ENCODE measurements at places on chromosomes 5 and 9.

DNA sequence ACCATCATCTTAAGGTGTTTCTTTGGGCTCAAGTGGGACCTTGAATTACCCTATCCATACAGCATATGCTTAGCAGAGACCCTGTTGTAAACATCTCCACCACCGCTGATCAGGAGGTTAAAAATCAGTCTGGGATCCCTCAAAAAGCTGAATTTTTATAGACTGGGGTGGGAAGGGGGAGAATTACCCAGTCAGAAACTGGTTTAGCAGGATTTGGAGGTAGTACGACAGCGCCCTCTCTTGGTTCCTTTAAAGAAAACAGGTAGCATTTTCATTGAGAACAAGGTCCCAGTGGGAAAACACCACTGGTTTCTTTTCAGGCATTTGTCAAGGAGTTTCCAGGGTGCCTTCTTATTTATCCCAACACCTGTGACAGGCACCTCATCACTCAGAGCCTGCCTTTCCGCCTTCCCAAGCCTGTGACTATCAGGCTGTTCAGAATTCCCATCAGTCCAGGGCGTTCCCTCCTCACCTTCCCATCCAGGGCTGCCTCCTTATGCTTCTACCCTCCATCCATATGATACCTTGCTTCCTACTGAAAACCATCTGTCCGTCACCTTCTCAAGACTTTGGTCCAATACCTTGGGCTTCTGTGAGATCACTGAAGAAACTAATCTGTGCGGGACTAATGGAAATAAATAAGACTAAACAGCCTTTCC lies 203.8 kb upstream of the RAI14 start:
- DNase-seq = no peak

- DNase-seq = no peak
These were observed 180.4 kb downstream of the SEMA5A start for GRCh38 chr5:9365512-9365911.

DNA sequence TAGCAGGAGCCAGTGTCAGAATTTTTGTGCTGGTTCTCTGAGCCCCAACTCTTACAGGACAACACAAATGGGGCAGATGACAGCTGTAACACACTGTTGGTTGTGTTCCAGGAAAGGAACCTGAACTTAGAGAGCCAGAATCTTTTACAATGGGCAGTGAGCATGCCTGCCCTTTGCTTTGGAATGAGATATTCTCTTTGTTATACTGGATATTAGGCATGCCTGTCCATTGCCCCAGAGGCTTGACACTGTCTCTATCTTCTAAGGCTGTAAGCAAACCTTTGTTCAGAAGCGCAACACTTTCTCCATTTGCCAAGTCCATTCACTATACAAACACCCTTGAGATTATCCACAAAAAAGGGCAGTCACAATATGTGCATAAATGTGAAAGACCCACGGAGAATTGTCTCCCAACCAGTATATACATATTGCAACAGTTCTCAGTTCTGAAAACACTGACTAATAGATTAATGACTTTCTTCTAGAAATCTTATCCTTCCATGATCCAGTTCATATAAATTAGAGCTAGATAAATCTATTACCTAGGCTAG lies 26.3 kb upstream of the CEP120 start:
- DNase-seq = no peak

GRCh38 chr9:89603767-89604665 lies 796 bp upstream of the GADD45G start:
- DNase-seq = peak; percentile 82

GRCh38 chr5:75265731-75266130 lies 29.1 kb upstream of the ANKRD31 start:
- no peak for DNase-seq

- no peak for DNase-seq
These were observed 22.4 kb downstream of the MACIR start for GRCh38 chr5:103280967-103281366.

- DNase-seq = peak; percentile 79
These were observed 133.2 kb downstream of the MTX3 start for GRCh38 chr5:79857714-79858409.

- DNase-seq = no peak
These were observed 41.4 kb downstream of the AGTPBP1 start for GRCh38 chr9:85700330-85700729.

DNA sequence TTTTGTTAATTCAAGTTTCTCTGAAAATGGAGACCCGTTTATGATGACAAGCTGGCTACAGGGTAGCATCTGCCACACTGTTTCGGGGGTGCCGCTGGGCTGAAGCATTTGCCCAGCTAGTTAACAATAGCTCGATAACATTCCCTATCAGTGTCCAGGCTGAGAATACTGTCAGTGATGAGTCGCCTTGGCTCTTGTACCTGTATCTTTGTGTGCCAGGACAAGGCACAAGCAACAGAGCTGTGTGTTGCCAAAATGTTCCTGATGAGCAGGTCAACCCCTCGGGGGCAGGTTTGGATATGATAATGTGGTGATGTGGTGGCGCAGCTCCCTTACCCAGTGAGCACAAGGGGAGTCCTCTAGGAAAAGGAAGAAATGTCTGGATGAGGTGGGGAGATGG lies 7.0 kb downstream of the TGFBI start:
- DNase-seq = no peak

DNA sequence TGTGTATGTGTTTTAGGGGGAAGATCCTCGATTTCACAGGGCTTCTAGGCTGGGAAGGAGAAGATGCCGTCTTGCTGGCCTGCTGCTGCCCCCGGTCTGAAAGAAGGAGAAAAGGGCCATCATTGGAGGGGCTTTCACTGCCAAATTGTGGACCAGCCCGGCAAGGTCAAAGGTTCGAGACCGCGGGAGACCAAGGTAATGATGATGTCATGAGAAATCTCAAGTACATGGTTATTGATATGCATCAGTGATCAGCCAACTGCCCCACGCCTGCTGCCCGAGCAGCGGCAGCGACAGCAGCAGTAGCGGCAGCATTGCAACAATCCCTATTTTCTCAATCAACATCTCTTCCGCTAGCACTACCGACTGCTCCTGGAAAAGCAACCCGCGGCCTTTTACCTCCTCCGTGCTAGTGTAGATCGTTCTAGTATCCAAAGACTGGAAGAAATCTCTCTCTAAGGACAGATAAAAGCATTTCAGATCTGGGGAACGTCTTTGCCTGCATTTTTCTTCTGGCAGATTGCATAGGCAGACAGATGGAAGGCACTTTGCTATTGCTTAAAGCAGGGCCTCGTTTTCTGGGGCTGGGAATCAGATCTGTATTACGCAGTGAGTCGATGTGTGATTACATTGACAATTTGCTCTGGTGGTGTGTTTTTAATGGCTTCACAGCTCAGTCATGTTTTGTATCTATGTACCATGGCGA lies 215.3 kb downstream of the MEF2C start:
- DNase-seq = no peak

- no peak for DNase-seq
These were observed 721.2 kb downstream of the CDH18 start for GRCh38 chr5:19266791-19267190.

DNA sequence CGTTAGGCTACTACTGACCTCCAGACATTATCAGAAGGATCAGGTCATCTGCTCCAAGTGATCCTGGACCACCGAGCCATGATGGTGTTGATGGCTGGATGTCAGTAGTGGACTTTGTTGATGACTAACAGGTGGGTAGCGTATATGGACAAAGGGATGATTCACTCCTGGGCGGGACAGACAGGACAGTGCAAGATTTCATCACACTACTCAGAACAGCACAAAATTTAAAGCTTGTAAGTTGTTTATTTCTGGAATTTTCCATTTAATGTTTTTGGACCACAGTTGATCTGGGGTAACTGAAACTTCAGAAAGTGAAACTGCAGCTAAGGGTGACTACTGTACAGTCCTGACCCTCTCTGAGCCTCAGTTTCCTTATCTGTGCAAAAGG lies 12.7 kb downstream of the PDGFRB start:
- DNase-seq = no peak

- peak; percentile 88 for DNase-seq
These were observed 452.0 kb upstream of the ZNF608 start for GRCh38 chr5:125198270-125198974.

GRCh38 chr5:17277907-17278306 lies 60.5 kb downstream of the BASP1 start:
- no peak for DNase-seq

DNA sequence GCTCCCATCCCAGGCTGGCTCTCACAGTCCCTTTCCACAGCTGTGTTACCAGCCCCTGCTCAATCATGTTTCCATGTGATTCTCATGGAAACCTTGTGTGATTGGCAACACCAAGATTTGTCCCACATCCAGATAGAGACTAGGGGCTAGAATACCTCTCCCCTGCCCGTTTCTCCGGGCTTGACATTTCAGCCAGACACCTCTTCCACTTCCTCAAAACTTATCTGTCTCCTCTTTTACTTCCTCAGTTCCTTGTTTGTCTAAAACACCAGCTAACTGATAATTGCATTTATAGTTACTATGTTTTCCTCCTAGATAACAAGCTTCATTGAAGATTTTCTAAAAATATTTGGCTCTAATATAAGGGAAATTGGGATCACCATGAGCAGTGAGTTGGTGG lies 16.6 kb upstream of the KCNMB1 start:
- DNase-seq = no peak

GRCh38 chr9:89177012-89177943 lies 1.3 kb downstream of the SHC3 start:
- DNase-seq = no peak

DNA sequence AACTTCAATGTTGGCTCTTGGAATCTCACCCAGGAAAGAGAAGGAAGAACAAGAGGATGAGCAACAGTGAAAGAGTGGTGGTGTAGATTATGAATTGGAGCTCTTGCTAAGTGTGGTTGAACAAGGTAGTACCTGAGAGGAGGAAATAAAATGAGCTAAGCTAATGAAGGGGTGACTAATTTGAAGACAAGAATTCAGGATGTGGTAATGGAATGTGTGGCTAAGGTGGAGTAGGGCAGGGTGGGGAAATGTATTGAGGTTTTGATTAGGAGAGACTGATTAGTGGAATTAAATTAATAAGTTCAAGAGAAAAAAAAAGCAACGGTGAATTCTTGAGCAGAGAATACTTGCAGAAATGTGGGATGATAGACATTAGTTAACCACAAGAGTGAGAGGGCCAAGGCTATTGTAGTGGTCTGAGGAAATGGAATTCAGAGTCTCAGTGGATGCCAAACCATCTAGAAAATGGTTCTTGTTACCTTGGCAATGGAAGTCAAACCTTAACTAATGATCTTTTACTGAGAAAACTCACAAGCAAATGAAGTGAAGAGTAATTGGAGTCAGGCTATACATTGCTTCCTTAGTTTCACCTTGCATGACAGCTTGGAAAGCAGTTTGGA lies 648.3 kb upstream of the ZNF608 start:
- no peak for DNase-seq

DNA sequence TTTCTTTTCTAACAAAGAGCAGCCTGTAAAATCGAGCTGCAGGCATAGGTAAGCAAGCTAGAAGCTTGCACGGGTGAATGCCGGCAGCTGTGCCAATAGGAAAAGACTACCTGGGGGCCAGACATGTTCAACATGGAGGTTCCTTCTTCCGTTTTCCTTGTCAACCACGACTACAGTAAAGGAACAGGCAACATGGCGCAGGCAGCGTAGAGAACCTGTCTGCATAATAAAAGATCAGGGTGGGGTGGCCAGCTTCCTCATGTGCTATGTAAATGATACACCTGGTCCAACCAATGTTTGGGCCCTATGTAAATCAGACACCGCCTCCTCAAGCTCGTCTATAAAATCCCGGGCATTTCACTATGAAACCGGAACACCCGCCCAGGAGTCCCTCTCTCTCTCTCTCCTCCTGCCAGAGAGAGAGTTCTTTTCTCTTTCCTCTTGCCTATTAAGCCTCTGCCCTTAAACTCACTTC lies 103.8 kb upstream of the LIFR start:
- DNase-seq = no peak

DNA sequence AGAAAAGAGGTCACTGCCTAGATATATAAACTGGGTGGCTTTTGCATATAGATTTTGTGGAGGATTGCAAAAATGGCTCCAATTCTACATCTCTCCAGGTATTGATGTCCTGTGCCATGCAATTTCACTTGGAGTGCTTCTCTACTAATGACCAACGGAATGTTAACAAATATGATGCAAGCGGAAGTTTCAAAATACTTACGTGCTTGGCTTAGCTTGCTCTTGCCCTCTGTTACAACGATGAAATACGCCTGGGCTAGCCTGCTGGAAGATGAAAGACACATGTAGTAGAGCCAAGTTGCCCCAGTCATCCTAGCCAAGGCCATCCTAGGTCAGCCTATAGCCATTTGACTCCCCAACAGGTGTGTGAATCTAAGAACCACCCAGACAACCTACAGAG lies 3.6 kb upstream of the POC5 start:
- no peak for DNase-seq

- DNase-seq = no peak
These were observed 137.1 kb upstream of the TRIM32 start for GRCh38 chr9:116549786-116550660.

GRCh38 chr5:8827696-8828095 lies 718.2 kb downstream of the SEMA5A start:
- DNase-seq = no peak

GRCh38 chr9:35481347-35481975 lies 8.4 kb upstream of the RUSC2 start:
- no peak for DNase-seq

- no peak for DNase-seq
These were observed 37.7 kb upstream of the ZFAND5 start for GRCh38 chr9:72402744-72403143.

DNA sequence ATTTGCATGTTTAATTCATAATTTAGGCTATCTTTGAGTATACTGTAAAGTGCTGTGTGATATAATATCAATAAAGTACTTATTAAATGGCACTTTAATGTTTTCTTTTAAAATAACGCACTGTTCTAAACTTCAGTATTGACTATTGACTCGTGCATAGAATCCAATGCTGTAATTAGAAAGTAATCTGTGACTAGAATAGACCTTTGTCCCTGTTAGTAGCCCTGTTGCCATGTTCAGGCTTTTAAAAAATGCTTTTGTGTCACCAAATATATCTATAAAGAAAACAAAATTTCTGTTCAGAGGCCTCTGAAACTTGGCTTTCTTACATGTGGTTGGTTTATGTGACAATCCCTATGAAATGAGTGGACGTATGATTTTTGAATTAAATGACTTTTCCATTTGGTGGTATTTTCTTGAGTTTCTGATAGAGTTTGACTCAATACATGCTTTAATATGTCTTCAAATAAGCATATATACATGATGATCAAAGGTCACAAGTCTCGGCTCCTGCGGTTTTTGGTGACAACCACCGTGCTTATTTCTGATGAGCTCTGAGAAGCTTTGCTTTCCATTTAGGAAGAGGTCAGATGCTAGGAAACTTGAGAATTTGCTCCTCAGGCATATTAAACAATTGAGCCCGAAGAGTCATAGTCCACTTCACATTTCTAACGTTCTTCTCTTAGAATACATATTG lies 174.7 kb downstream of the NR3C1 start:
- DNase-seq = no peak

All from femur (tissue), 1 donor.